ENCODE measurements at places on chromosomes 2 and 18. TPM values are rescaled to one million over a fixed set of nuclear protein-coding genes. Genes with fewer than 3 reads are reported as not detected.

DNA sequence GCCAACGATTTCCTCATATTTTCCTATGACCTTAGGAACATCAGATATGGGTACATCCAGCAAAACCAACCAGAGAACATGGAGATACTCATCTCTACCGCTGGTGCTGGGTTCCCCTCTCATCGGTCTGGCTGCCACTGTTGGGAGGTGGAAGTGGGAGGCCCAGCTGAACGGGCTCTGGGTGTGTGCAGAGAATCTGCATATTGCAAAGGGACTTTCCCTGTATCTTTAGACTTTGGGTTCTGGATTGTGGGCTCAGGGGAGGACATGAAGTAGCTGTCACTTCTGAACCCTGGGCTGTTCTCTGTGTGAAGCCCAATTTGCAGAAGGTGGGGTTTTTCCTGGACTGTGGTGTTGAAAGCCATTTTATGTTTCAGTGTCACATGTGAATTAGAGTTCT lies 30.0 kb downstream of the RAPGEF4 start:
- DNase-seq = no peak

Gene LNPK
- 36.4 TPM for total RNA-seq

DNA sequence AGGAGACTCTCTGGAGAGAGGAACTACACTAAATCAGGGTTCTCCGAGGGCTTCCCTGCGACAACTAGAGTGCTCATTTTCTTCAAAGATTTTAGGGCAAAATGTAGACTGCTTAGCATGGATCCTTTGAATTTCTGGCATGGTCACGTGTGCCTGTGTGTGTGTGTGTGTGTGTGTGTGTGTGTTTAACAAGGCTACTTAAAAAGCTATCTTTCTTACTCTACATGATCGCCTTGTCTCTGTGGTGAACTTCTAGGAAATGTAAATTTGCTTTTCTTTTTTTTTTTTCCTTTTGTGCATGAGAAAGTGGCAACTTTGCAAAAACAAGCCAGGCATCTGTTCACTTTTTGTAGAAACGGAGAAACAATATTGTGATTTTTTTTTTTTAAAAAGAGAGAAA lies 43.9 kb downstream of the SOX11 start:
- no peak for DNase-seq

Gene WIPF1
- total RNA-seq = 20.1 TPM

Gene DSG4
- total RNA-seq = not detected

Gene CCDC85A
- 0.16 TPM for total RNA-seq

DNA sequence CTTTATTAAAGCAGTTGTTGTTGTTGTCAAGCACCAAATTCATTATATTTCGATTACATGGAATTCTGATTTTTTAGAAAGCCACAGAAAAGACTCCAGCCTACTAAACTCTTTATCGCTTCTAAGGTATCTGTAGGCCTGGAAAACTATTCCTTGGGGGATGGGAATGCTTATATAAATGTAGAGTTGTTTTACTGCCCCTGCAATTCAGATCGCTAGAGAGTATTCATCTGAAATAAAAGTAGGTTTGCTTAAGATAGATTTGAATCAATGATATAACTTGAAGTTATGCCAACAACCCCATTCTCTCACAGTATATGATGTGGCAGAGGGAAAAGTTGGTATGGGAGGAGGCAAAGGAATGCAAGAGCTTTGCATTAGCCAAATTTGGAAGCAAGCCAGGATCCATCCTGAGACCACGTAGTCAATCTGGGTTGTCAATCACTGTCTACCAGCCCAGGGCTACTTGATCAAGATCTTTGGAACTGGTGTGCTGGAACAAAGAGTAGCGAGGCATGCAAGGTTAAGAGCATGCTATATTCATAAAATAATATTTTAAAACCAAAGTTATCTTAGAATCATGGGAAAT lies 95.9 kb downstream of the LYPD6B start:
- no peak for DNase-seq

DNA sequence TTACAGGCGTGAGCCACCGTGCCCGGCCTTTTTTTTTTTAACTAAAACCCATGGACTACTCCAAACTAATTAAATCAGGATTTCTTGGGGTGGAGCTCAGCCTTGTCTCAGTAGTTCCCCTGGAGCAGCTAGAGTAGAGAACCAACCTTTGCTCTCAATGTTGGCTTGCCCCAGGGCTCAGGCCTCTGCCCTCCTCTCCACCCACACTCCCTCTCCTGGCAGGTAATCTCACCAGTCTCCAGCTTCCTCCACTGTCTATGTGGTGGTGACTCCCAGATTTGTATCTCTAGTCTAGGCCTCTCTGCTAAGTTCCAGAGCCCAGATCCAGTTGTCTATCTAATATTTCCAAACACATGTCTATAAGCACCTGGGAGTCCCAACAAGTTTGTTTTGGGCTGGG lies 9.6 kb upstream of the MTA3 start:
- no peak for DNase-seq

All from neural crest cell (in vitro differentiated cells).